ENCODE measurements at places on chromosomes 13 and 19. TPM values are rescaled to one million over a fixed set of nuclear protein-coding genes. Genes with fewer than 3 reads are reported as not detected.

NECTIN2 gene
- total RNA-seq, result 0.44 TPM

GNG8 gene
- total RNA-seq, result 14.1 TPM

CGB5 gene
- not detected for total RNA-seq

GRCh38 chr13:113653264-113654174, 4.5 kb downstream of the ATP4B start:
- H3K27me3 ChIP-seq, result no peaks in the 10 kb centered on the region
- H3K27ac ChIP-seq, result no peak overlapping the region
- H3K4me3 ChIP-seq, result no peak overlapping the region
- no peaks in the 10 kb centered on the region for H3K4me1 ChIP-seq

- no peak for DNase-seq
- H3K27me3 ChIP-seq, result no peaks in the 10 kb centered on the region
- H3K4me1 ChIP-seq, result peaks cover 6% of the 10 kb centered on the region
- no peak overlapping the region for H3K27ac ChIP-seq
Observed at GRCh38 chr19:29782260-29782580, 29.6 kb upstream of the CCNE1 start.
